ENCODE measurements at places on chromosomes 6 and 20. TPM values are rescaled to one million over a fixed set of nuclear protein-coding genes. Genes with fewer than 3 reads are reported as not detected.
A peak's percentile ranks its signal among the peaks of the same experiment; 100 is the strongest.

The TTPAL gene
- 3.5 TPM for total RNA-seq

The IL22RA2 gene
- not detected for total RNA-seq

GRCh38 chr6:70901324-70901723, 55.5 kb downstream of the B3GAT2 start:
- no peak overlapping the region for H3K4me3 ChIP-seq
- DNase-seq: no peak
- H3K4me1 ChIP-seq: no peaks in the 10 kb centered on the region

DNA sequence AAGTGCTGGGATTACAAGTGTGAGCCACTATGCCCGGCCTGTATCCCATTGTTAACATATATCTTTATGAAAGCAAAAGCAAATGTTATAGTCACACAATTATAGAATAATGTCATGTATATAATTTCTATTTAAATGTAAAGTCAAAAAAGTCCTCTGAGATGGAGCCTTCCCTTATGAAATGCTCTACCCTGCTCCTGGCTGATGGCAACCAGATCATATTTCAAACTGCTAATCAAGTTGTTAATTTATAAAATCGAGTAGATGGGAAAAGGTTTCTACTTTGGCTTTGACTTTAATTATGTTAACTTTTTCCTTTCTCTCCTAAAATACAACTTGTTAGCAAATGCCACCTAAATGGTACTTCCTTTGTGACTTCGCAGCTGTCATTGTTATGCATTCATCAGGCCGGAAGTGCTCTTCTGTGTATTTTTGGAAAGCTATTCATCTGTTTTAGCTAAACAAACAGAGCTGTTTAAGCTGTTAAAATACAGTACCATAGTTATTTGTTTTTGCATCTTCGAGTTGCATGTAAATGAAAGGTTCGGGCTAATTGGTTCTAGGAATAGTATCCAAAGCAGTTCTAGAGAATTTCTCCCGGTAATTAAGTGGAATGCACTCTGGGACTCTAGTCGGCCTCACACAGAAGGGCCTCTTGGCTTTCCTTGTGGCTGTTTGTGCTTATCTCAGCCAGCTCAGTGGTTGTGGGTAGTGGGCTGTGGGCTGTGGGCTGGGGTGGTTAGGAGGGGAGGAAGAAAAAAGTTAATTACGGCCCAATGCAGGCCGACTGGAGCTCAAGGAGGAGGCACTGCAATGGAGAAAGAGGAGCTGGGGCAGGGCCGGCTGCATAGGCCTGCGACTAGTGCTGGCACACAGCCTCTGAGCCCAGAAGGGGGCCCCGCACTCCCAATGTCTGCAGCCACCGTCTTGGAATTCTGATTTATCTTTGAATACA, 34.8 kb downstream of the SLC35D3 start:
- no peak overlapping the region for H3K27ac ChIP-seq
- DNase-seq: no peak
- H3K4me3 ChIP-seq: no peak overlapping the region
- no peaks in the 10 kb centered on the region for H3K4me1 ChIP-seq
- no peaks in the 10 kb centered on the region for H3K27me3 ChIP-seq
- H3K36me3 ChIP-seq: no peaks in the 10 kb centered on the region

- no peak overlapping the region for H3K27ac ChIP-seq
- no peak overlapping the region for H3K4me3 ChIP-seq
- H3K4me1 ChIP-seq: no peaks in the 10 kb centered on the region
Observed at GRCh38 chr20:52619101-52619500, 353.1 kb upstream of the TSHZ2 start.

DNA sequence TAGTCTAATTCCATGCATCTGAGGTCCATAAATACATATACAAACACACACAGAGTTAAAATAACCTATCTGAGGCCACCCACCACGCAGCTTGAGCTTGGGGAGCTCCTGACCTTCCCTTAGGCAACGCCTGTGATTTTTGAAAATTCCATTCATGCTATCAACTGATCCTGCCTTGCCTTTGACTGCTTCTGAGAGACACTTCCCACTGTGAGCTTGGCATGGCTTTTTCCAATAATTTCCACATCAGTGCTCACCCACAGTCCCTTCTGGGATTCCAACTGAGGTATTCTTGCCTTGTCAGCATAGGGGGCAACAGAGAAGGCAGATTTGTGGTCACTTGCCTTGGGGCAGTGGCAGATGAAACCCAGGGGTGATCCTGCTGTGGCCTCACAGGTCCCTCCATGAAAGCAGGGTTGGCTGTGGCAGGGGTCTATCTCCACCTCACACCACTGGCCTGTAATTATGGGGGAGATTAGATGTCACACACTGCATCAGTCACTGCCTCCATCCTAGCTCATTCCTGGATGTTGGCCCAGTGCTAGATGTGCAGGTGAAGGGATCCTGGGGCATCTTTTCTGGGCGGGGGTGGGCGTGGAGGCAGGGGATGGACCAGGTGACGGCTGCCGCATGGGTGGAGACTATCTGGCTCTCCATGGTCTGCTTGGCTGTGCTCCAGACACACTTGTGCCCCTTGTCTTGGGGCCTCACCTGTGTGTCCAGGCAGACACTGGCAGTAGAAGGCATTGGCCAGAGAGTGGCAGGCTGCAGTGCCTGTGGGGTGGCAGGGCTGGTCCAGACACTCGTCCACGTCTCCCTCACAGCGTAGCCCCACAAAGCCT, 11.2 kb upstream of the GPSM3 start:
- H3K36me3 ChIP-seq: no peaks in the 10 kb centered on the region
- H3K27ac ChIP-seq: no peak overlapping the region
- no peak overlapping the region for H3K4me3 ChIP-seq
- H3K4me1 ChIP-seq: no peaks in the 10 kb centered on the region

DNA sequence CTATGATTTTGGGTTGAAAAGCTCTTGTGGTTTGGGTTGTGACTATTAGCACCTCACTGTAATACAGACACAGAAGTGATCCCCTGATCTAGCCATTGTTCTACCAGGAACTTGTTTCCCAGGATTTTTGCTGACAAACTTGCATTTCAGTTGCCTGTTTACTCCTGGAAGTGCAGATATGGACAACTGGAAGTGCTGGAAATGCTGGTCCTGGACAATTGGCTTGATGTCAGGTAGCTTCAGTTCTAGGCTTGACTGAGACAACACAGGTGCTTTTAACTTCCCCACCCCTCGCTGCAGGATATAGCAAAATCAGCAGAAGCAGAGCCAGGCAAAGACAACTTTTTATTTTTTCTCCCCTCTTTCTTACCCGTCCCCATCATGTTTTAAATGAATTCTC, 27.1 kb upstream of the FBXO30 start:
- no peak overlapping the region for H3K4me3 ChIP-seq
- H3K27me3 ChIP-seq: no peaks in the 10 kb centered on the region
- H3K36me3 ChIP-seq: no peaks in the 10 kb centered on the region
- no peak overlapping the region for H3K27ac ChIP-seq
- peaks cover 16% of the 10 kb centered on the region for H3K4me1 ChIP-seq

The SLC22A2 gene
- total RNA-seq: not detected

DNA sequence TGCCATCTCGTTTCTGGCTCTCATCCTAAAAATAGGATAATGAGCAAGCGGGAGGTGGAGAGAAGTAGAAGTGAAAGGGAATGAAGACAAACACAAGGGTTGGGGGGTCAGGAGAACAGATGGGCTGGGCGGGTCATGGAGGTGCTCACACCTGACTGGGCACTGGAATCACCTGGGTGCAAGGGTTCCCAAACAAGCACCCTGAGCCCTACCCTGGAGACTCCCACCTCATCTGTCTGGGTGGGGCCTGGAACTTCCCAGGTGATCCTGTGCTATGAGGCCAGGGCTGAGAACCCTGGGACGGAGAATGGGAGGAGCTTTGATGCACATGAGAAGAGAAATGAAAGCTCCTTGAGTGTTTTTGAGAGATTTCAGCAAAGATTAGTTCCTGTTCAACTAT, 223.6 kb downstream of the ANKRD60 start:
- H3K27me3 ChIP-seq: no peaks in the 10 kb centered on the region
- DNase-seq: no peak
- no peaks in the 10 kb centered on the region for H3K36me3 ChIP-seq
- peaks cover 13% of the 10 kb centered on the region for H3K4me1 ChIP-seq

- peak overlapping the region; percentile 74 for H3K27ac ChIP-seq
- H3K36me3 ChIP-seq: no peaks in the 10 kb centered on the region
- H3K4me1 ChIP-seq: peaks cover 20% of the 10 kb centered on the region
- no peak for DNase-seq
Observed at GRCh38 chr6:26217714-26218075, 130.5 kb downstream of the HFE start.

GRCh38 chr6:100335991-100336390, 128.7 kb downstream of the SIM1 start:
- H3K27ac ChIP-seq: no peak overlapping the region
- H3K36me3 ChIP-seq: no peaks in the 10 kb centered on the region
- no peak overlapping the region for H3K4me3 ChIP-seq
- no peaks in the 10 kb centered on the region for H3K27me3 ChIP-seq

- H3K4me3 ChIP-seq: no peak overlapping the region
- H3K27ac ChIP-seq: no peak overlapping the region
- H3K4me1 ChIP-seq: no peaks in the 10 kb centered on the region
Observed at GRCh38 chr6:159805440-159806020, 5.5 kb downstream of the PNLDC1 start.

DNA sequence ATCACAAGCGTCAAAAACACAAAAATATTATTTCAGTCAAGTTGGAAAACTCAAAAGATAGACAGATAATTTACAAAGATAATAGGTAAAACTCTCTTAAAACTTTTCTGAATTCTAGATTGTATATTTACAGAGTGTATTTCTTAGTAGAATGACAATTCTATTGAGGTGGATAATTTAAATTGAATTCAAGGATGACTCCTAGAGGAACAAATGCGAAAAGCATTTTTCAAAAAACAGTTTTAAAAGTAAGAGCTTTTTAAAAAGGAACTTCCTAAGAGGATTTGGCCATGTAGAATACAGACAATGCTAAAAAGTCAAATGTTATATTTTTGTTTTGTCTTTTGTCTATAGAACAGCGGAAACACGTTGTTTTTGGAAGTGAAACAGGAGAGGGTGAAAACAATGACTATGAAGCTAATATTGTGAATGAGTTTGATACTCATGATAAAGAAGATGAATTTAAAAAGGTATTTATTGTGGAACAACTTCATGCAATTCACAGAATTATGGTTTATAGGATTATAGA, 90.1 kb downstream of the DNAH8 start:
- DNase-seq: no peak
- no peak overlapping the region for H3K27ac ChIP-seq
- H3K4me1 ChIP-seq: no peaks in the 10 kb centered on the region
- H3K27me3 ChIP-seq: no peaks in the 10 kb centered on the region
- no peak overlapping the region for H3K4me3 ChIP-seq

DNA sequence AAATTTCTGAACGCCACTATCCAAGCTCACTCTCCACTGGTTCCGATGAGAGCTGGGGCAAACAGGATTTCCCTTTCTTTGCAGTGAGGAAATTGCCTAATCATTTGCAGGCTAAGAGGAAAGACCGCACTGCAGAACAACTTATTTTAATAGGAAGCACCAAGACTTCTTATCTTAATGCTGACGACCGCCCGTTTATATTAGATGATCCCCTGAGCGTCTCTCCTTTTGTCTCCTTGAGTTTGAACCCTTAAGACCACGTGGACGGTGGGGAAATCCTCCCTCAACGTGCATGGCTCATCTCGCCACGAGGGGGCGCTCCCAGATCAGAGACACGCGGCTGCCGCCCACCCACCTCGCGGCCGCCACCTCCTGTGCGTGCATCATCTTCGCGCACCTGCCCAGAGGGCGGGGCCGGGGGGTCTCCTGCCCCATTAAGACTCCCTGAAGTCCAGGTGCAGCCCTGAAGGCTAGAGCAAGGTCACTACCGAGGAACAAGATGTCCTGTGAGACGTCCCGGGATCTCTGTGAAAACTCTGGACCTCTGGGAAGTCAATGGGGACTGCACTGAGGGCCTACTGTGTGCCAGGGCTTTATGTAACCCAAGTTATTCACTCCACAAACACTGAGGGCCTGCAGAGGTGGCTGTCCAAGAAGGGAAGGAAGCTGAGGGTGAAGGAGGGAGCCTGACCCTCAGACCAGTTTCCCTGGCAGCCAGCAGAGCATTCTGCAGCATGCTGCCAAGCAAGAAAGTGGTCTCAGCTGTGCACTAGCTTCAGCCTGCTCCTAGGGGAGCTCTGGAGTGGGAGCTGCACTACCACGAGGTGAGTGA, 28.1 kb downstream of the PDYN start:
- peak; percentile 52 for DNase-seq
- no peak overlapping the region for H3K4me3 ChIP-seq
- no peaks in the 10 kb centered on the region for H3K27me3 ChIP-seq
- no peak overlapping the region for H3K27ac ChIP-seq
- H3K36me3 ChIP-seq: no peaks in the 10 kb centered on the region
- peaks cover 6% of the 10 kb centered on the region for H3K4me1 ChIP-seq

The PDYN gene
- not detected for total RNA-seq

GRCh38 chr6:157273756-157274470, 49.4 kb downstream of the TMEM242 start:
- no peaks in the 10 kb centered on the region for H3K27me3 ChIP-seq
- peak overlapping the region; percentile 64 for H3K4me3 ChIP-seq
- peaks cover 14% of the 10 kb centered on the region for H3K4me1 ChIP-seq
- H3K27ac ChIP-seq: peak overlapping the region; percentile 77

GRCh38 chr6:37114612-37115011, 55.3 kb upstream of the PIM1 start:
- no peak overlapping the region for H3K27ac ChIP-seq
- H3K4me1 ChIP-seq: no peaks in the 10 kb centered on the region
- H3K4me3 ChIP-seq: no peak overlapping the region
- no peak for DNase-seq
- H3K27me3 ChIP-seq: no peaks in the 10 kb centered on the region
- H3K36me3 ChIP-seq: no peaks in the 10 kb centered on the region

DNA sequence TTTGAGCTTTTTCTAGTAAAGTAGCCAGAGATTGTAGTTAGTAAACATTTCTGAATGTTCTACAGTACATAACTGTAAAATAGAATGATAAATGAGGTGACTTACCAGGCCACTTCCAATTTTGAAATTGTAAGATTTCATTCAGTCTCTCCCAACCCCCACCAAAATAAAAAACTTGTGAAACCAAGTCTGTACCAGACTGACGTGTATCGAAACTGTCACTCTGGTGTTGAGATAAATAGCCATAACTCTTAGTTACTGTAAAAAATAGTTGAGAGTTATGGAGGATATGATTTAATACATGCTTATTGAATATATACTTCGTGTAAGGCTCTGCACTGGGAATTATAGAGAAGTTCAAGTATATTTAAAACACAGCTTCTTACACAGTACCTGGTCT, 455.7 kb downstream of the PLCB1 start:
- no peaks in the 10 kb centered on the region for H3K4me1 ChIP-seq
- no peak for DNase-seq
- no peak overlapping the region for H3K27ac ChIP-seq

DNA sequence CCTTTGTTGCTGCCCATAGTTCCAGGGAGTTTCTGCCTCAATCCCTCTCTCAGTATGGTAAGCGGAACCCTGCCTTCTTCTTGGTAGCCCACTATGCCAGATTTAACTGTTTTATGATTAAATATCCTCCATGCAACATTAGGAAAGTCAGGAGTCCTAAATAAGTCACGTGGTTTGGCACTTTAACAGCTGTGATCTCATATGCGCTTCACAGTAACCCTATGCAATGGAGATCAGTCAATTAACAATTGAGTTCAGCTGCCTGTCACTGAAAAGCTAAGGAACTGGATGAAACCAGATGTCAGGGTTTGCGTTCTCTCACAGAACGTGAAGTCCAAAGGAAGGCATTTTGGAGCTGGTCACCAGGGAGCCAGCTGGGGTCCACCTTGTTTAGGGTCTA, 81.6 kb downstream of the PSMB1 start:
- H3K4me1 ChIP-seq: no peaks in the 10 kb centered on the region
- no peak for DNase-seq
- H3K4me3 ChIP-seq: no peak overlapping the region
- no peak overlapping the region for H3K27ac ChIP-seq
- H3K27me3 ChIP-seq: no peaks in the 10 kb centered on the region

The SPTLC3 gene
- total RNA-seq: 0.46 TPM

The HTR1E gene
- total RNA-seq: not detected

The SLA2 gene
- total RNA-seq: not detected

The RGS17 gene
- total RNA-seq: not detected

The CCR6 gene
- total RNA-seq: not detected

The UNC5CL gene
- 0.52 TPM for total RNA-seq
